Activated CD4-positive, alpha-beta memory T cell treated with anti-CD3 and anti-CD28 coated beads, Interleukin-2, amount 10 ng/mL, durations not matched to agents 7 days and 5 days (primary cell): ENCODE measurements at places on chromosomes 7 and 10. TPM values are rescaled to one million over a fixed set of nuclear protein-coding genes. Genes with fewer than 3 reads are reported as not detected.

DNA sequence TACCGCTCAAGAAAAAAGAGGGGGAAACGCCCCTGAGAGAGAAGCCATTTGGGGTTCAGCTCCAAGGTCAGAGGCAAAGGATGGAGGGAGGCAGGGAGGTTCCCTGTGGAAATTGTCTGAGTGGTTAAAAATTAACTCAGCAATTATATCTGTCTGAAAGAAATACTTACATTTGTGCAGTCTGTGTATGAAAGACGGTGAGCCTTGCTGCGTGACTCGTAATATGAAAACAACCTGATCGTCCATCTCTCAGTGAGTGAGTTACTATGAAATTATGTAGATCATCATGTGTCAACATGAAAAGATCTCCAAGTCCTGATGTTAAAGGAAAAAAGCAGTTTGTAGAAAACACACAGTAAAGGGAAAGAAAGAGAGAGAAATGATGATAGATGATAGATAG, 67.2 kb upstream of the FAM204A start:
- DNase-seq = no peak

GRCh38 chr7:55469271-55469681, 103.0 kb downstream of the VOPP1 start:
- DNase-seq = no peak

The SCART1 gene
- 15.4 TPM for total RNA-seq

The GRID2IP gene
- total RNA-seq = 0.28 TPM

DNA sequence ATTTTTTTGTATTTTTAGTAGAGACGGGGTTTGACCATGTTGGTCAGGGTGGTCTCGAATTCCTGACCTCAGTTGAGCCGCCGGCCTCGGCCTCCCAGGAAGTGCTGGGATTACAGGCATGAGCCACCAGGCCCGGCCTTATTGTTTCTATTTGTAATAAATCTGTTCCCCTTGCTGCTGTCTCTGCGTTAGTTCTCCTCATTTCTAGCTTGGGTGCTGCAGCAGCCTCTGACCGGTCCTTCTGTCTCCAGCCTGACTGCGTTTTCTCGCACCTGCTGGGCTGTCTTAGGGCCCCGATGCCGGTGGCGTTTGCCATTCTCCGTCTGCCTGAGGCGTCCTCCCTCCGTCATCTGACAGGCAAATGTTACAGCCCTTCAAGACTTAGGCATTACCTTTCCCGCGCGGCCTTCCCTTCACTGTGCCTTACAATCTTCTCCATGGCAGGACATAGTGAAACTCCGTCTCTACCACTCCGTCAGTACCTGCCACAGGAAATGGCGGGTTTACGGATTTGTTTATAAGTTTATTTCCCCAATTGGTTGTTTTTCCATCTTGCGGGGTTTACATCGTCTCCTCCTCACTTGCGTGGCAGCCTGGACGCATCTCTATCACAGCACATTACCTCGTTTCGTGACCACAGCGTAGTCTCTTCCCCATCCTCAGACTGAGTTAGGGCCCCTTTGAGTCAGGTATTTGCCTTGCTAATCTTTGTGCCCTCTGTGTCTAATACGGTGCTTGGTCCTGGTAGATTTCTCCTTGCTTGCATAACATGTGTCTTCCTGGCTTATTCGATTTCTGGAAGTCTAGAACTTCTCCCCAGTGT, 2.3 kb upstream of the GIMAP8 start:
- no peak for DNase-seq

The GPR22 gene
- not detected for total RNA-seq

DNA sequence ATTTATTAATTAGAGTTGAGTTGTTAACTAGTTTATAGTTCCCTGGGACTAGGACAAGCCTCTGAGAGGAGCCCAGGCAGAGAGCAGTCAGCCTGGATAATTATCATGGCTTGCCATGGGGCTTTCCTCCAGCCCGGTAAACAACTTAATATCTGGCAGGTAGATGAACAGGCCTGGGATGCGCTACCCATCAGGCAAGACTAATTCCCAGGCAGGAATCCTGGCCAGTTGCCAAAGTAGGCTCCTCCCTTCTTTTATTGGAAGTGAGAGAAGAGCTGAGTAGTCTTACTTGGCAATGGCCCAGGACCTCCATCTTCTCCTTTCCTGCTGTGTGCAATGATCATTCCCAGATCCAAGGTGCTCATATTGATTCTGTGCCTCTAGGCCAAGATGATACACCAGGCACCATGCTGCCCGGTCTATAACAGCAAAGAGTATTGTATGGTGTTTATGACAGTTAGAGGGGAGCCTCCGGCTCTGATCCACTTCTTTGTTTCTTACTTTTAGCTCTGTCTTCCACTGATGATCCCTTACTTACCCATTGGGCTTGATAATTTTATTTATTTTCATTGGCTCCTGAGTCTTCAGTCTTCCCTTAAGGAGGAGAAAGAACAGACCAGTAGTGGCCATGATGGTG, 408.7 kb downstream of the REEP3 start:
- no peak for DNase-seq

DNA sequence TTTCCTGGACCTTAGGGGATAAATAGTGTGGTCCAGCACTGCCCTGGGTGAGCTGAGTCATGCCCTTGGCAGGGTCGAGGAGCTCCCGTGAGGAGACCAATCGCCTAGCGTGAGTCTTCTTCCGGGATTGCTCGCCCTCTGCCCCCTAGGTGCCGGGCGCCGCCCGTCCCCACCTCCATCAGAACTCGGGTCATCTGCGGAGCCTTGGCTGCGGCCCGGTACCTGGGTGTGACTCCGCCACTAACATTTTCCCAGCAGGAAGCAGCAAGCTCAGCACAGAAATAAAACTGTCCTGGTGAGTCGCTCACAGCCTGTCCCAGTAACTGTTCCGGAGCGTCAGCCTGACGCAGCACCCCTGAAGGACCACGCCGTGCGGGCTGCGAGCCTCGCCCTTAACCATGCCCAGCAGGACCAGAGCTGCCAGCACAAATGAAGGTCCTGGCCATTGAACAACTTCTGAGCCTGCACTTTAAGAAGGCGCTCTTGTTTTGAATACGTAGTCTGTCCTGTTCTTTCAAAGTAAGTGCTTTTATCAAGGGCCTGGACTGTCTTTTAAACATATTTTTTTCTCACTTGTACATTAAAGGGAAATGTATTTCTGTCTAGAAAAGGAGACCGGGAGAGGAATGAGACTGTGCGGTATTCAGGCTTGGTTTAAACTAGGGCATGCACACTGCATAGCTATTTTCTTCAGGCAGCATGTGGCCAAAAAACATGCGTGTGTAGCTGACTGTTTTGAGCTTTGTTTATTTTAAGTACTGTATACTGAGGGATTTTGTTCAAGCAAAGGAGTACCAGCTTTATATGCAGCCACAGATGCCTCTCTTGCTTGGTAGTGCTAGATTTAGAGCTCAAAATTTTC, 136.7 kb downstream of the HECW1 start:
- no peak for DNase-seq

- DNase-seq = no peak
These were observed 17.1 kb downstream of the LANCL2 start for GRCh38 chr7:55382251-55382650.

GRCh38 chr7:114212721-114213429, 201.7 kb upstream of the FOXP2 start:
- DNase-seq = no peak

The UTF1 gene
- total RNA-seq = not detected

DNA sequence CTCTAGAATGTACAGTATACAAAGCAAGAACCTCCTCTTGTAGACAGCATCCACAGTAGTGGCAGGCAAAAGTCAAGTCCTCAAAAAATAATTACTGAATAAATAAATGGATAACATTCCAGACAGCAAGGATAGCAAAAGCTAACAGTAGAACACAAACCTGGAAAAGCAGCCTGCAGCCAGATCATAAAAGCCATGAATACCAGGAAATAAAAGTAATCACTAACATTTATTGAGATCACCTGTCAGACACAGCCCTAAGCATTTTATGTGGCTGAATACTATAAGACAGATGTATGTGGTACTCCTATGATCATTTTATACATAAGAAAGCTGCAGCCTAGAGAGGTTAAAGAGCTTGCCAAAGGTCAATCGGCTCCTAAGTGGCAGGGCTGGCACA, 34.0 kb downstream of the CUL2 start:
- DNase-seq = no peak

DNA sequence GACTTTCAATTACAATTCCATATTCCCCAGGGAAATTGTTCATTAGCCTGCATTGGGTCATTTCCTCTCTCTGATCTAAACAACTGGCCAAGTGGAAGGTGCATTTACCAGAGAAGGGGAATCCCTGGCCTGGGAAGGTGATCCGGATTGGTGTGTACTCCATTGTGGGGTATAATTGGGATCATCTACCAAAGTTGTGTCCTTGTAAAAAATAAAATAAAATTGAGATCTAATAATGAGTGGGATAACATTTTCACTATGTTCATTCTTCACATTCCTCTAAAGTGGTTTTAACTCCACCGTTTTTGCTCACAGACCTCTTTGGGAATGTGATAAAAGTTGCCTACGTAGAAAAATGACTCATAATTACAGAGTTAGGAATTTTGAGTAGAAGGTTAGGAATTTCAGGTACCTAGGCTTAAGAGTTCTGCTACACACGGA, 22.8 kb downstream of the ARL5B start:
- no peak for DNase-seq

The TMEM236 gene
- 0.08 TPM for total RNA-seq

GRCh38 chr7:37208528-37208927, 240.1 kb downstream of the ELMO1 start:
- peak; percentile 46 for DNase-seq

- no peak for DNase-seq
These were observed 1150.3 kb downstream of the TYW1 start for GRCh38 chr7:68146983-68147382.

DNA sequence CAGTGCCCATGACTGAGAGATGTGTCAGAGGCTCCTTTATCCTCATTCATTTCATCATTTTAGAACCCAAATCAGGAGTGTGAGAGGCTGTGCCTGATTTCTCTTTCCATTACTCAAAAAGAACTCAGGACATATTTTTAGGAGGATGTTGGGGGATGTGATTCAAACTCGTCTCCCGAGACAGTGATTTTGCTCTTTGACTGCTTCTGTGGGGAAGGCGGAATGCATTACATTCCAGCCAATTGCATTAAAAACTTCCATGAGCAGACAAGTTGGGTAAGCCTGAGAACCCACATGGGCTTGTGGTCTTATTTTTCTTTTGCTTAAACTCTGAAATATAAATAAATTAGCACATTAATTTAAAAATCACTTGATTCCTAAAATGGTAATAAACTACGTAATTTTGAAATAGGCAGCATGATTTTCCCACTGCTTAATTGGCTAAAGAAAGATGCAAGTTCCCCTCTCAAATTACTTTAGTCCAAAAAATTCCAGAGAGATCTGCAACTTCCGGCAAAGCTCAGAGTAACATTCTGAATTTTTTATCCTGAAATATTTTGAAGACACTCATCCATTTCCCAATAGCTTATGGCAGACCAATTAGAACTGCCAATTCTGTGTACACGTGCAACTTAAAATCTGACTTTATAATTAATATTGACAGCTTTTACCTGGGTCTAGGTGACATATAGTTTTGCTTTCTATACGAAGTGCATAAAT, 185.6 kb downstream of the C7orf25 start:
- no peak for DNase-seq

- no peak for DNase-seq
These were observed 133.2 kb downstream of the VPS50 start for GRCh38 chr7:93365341-93365740.
